Right ventricle myocardium superior (tissue), 1 donor: ENCODE measurements at places on chromosomes 3 and 15. TPM values are rescaled to one million over a fixed set of nuclear protein-coding genes. Genes with fewer than 3 reads are reported as not detected.

CLDN16 gene
- total RNA-seq: not detected

KBTBD13 gene
- total RNA-seq: 9.4 TPM

DNA sequence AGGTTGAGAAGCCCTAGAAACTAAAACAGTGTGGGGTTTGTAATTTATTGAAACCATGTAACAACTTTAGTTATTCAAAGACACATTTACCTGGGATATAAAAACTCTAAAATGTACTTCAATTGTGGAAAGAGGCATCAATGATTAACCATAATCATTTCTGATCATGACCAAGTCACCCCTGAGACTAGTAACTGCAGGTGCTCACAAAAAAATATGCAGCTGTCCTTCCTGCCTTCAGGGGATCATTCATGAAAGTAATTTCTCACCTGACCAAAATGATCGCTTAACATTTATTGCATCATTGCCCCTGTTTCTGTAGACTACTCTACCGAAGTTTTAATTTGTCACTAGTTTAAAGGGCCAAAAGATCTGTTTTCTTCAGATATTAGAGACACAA lies 9.0 kb downstream of the ACP3 start:
- no peak for DNase-seq

GRCh38 chr15:58463815-58464650 lies 32.2 kb downstream of the LIPC start:
- DNase-seq: no peak

DNA sequence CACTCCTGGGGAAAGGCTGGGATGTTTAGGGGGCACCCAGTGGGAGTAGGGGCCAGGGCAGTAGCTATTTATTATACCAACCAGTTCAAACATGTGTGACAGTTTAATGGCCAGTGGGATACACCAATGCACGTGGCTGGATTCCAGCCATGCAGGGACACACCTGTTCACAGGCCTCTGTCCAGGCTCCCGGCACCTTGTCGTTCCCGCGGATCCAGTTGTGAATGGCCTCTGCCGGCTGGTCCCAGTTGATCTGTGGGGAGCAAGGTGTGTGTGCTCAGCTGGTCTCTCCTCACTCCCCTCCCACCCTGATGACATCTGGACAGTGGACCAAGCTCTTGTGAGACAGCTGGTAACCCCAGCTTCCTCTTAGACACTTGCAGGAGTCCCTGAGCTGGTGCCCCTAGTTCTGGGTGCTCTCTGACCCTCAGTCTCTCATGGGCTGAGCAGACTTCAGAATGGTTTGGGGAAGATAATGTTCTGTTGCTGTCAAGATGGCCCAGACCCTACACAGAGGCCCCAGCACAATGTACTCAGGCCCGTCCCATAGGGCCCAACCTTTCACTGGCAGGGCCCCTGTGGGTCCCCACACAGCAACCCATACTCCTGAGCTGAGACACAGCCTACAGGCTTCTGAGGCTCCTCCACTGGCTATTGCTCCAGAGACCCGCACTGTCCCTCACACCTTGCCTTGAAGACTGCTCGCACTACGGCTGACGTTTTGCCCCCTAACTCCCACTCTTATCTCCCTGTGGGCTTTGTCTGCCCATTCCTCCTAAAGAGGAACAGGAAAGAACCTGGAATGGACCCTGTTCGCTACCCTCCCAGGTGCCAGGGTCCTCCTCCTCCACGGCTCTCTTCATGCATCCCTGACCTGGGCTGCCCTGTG lies 25.8 kb downstream of the ALDH1L1 start:
- DNase-seq: no peak

DNA sequence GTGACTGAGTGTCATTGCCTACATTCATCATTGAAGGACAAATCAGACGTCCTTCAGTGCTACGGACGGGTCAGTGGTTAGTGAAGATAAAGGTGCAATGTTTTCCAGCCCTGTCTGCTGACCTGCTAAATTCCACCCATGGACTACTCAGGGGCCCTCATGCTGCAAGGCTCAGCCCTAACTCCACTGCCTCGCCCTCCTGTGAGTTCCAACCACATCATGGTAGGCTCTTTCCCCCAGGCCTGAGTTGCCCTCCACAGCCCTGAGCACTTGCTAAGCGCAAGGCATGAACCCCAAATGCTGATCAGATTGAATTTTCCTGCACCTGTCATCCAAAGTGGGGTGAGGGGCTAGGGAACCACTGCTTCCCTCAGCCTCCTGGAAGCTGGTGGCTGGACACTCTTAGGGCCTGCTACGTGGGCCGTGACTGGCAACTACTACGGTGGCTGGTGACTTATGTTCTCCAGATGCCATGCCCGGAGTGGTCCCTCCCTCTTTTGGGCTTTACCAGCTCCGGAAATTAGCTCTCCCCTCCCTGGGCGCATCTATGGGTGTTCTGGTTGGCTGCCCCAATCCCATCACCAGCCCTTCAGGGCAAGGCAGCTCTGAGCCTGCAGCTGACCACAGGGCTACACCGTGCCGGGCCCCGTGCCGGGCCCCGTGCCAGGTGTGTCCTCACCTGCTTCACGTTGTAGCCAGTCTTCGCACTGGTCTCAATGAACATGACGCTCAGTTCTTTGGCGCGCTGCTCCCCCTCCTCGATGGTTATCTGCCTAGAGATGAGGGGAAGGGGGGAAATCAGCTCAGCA lies 32.1 kb downstream of the SRPRB start:
- no peak for DNase-seq

ARID3B gene
- 1.6 TPM for total RNA-seq

PPP1R14D gene
- not detected for total RNA-seq

DNA sequence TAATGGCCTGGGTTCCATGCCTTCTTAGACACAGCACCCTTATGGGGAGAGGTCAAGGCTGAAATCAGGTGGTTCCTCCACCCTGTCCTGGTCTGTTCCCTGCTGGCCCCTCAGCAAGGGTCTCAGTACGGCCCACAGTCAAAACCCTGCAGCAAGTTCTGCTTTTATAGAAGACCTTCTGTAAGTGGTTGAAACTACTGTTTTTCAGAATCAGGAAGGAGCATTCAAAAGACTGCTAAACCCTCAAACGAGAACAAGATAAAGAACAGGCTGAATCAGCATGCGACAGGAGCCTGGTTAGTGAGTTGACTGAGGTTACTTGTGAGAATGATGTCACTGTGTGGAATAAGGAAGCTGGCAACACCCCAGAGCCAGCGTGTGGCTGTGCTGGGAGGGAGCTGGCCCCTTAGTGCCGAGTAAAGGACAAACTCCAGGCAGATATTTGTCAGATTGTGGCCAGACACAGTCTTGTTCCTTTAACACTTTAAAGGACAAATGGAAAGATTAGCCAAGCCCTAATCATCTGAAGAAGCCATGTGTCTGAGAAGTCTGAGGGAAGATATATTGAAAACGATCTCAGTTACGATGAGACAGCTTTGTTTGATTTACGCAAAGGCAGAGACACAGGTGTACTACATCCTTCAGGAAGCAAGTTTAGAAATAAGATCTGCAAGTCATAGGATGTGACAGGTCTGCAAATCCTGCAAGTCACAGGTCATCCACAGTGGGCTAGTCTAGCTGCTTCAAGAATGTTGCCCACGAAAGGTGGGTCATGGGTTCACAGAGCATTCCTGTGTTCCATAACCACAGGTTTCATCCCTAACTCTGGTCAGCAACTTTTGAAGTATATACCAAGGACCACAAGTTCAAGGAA lies 54.0 kb downstream of the B3GNT5 start:
- DNase-seq: peak; percentile 87

DNA sequence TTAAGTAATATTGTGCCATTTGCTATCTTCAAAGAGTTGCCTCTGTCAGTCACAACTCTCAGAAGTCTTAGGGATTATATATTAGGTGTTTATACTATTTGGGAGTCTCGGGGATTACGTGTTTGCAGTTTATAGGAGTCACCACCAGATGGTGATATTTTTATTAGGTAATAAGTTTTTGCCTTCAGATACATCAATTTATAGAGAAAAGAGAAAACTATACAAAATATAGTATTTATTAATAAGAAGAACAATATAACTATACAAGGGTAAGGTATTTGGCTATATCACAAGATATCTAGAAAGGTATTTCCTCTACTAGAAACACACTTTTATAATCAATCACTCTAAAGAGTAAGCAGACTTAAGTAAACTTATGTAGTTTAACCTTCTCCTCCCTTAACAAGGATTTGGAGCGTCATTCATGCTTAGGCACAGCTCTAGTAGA lies 10.7 kb upstream of the DHX36 start:
- DNase-seq: no peak

- DNase-seq: peak; percentile 71
These were observed at the start of gene UBA7 for GRCh38 chr3:49813497-49814174. Gene UBA7, minus strand, starts transcription at chr3:49813953. Its CDS starts 166 bp downstream, at chr3:49813787.

DNA sequence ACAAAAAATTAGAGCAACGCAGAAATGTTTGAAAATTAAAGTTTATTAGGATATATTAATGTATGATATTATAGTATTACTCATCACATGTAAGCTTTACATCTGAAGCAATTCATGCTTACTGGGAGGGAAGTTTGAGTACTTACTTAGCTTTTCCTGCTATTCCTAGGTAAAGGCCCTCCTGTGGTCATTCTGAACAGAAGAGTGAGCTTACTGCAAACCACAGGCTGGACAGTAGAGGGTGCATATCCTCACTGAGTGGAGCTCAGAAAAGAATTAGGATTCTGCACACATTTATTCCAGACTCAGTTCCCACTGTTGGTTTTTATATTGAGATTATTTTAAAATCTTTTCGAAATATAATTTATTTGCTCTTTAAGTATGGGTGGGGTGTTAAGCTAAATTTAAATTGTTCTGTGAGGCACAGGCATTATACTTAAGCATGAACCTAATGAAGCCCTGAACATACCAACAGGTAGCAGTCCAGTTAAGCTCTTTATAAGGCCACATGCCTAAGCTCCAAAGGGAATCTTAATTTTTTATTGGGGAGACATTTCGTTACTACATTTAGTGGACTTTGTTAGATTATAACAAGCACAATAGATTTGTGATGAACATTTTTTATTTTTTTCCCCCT lies 10.2 kb downstream of the MRPS22 start:
- DNase-seq: no peak

- DNase-seq: no peak
These were observed 692 bp upstream of the C15orf39 start for GRCh38 chr15:75200765-75201615.

- no peak for DNase-seq
These were observed 7.2 kb upstream of the IVD start for GRCh38 chr15:40398413-40398873.

- DNase-seq: no peak
These were observed 113.4 kb downstream of the PLCH1 start for GRCh38 chr3:155631323-155632019.

DNA sequence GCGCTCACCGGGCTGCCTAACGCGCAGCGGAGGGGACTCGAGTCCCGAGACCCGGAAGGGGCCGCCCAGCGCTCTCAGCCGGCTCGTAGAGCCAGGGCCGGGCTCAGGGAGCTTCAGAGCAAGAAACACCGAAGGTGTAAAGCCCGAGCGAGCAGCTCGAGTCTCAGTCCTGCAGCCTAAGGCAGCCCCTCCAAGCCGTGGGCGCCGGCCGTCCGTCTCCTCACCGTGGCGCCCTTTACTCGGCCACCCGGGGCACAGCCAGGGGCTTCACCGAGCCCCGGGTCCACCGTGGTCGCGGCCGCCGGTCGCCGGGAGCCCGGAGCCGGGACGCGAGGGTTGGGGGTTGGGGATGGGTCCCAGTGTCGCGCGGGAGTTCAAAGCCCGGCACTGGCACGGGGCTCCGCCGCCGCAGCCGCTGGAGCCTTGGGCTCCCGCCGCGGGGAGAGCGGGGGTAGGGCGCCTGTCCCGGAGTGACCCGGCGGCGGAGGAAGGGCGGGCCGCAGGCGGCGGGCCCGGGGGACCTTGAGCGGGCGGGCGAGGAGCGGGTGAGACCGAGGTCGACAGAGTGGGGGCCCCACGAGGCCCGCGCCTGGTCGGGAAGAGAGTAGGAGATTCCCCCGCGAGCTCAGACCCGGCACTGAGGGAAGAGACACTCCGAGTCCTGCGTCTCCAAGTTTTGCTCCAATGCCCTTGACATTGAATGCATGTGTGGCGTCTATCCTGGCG lies 26.9 kb upstream of the THRB start:
- DNase-seq: peak; percentile 81

DNA sequence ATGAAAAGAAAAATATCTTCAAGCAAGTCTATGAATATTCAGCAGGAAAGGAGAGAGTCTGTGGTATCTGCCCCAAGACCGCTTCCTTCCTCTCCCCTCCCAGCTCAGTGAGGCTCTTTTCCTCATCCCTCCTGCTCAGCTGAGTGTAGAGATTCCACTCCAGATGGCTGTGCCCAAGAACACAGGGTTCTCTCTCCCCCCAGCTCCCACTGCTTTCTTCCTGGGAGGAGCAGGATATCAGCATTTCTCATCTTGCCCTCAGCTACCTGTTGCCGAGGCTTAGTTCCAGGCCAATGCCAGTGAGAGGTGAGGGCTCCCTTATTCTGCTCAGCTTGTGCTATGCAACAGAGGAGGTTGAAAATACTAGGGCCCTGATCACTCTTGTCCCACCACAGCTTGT lies 211.9 kb downstream of the SV2B start:
- DNase-seq: no peak

DNA sequence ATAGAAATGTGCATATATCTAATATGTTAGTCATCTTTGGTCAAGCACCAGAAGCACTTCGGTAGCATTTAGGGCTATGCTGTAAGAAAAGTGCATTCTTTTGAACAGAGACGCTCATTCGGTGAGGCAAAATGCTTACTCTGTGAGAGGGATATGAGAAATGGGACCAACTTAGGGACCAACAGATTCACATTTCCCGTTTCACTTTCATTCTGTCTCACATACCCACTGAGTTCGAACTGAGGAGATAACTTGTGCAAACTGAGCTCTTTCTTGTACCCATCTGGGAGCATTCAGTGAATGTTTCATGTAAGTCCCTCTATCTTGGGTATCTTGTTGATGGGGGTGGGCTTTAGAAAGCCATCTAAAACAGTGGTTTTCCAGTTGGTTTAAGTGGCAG lies 135.3 kb downstream of the FEZF2 start:
- no peak for DNase-seq

- DNase-seq: no peak
These were observed 27.5 kb upstream of the FAM81A start for GRCh38 chr15:59410391-59410896.

DNA sequence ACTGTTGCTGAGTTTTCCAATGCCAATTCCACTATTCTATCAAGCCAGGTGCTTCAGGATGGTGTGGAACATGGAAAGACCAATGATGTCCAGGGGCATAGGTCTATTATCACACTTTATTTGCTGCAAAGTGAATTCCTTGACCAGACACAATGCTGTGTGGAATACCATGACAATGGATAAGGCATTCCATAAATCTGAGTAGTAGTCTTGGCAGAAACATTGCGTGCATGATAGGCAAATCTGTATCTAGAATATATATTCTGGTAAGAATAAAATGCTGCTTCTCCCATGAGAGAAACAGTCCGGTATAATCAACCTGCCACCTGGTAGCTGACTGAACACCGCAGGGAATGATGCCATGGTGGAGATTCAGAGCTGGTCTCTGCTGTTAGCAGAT lies 70.0 kb upstream of the ALDH1A3 start:
- DNase-seq: no peak

GRCh38 chr15:53160092-53160704 lies 370.1 kb upstream of the ONECUT1 start:
- DNase-seq: no peak

DNA sequence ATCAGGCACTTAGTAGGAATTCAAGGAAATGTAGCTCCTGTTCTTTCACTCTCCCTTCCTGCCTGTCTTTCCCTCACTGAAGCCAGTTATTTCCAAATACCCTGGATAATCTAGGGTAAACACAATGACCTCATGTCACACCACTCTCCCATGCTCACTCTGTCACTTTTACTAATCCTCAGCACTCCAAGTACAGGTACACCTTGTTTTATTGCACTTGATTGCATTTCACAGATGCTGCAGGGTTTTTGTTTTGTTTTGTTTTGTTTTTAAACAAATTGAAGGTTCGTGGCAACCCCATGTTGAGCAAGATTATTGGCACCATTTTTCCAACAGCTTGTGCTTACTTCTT lies 40.8 kb downstream of the PPM1L start:
- DNase-seq: no peak

BCHE gene
- 2.8 TPM for total RNA-seq
